ENCODE measurements at places on chromosomes 3 and 15.
A peak's percentile ranks its signal among the peaks of the same experiment; 100 is the strongest.

DNA sequence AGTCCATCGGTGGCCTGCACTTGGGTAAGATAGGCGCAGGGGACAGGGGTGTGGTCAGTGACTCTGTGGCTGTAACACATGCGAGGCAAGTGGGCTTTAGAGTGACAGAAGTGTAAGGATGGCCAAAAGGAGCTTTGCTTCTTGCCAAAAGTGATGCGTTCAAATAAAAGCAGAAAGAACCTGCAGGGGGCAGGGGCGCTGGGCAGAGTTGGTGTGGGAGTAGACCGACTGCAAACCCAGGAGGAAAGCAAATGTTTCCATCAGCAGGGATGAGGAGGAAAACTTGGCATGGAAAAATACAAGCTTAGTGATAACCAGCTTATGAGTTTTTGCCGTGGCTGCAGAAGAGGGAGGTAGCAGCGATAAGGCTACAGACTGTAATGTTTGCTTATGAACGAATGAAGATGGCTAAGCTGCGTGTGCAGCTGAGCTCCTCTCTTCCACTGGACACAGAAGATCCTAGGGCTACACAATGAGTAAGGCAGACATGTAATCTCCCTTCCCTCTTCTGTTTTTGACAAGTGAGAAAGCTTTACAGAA is 149.4 kb downstream of the WNT5A start:
- DNase-seq, result no peak

- peak; percentile 55 for DNase-seq
These were observed 399.6 kb downstream of the LPP start for GRCh38 chr3:188553569-188553968.

- no peak for DNase-seq
These were observed 34.6 kb downstream of the MSL2 start for GRCh38 chr3:136161516-136161915.

- no peak for DNase-seq
These were observed 32.2 kb downstream of the SYNM start for GRCh38 chr15:99137111-99137546.

DNA sequence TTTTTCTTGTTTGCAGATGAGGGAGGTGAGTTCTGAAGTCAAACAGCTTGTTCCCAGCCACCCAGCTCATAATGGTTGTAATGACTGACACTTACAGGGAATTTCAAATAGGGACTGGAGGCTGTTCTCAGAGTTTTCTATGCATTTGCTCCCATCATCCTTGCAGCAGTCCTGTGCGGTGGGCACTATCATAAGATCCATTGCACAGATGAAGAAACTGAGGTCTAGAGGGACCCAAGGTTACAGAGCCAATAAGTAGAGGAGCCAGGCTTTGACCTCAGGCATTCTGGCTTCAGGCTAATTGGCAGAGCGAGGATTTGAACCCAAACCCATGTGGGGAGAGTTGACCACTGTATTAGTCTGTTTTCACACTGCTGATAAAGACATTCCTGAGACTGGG is 32.4 kb downstream of the FAH start:
- DNase-seq, result no peak

Data from PC-3 (cell line).